Stomach (tissue), 19 donors: ENCODE measurements at places on chromosomes 2 and 18.

- no peak for DNase-seq
Observed at GRCh38 chr2:19900931-19901441, 797 bp downstream of the TTC32 start.

GRCh38 chr2:70753031-70753430 is 15.0 kb downstream of the ADD2 start:
- DNase-seq: no peak

- DNase-seq: no peak
Observed at GRCh38 chr2:46184794-46185583, 112.2 kb upstream of the EPAS1 start.

- DNase-seq: peak; percentile 35
Observed at GRCh38 chr2:207896525-207897285, 127.0 kb upstream of the FZD5 start.

- no peak for DNase-seq
Observed at GRCh38 chr2:74911061-74911460, 47.4 kb upstream of the POLE4 start.

- DNase-seq: peak; percentile 67
Observed at GRCh38 chr2:105287692-105288091, 41.8 kb downstream of the TGFBRAP1 start.

- no peak for DNase-seq
Observed at GRCh38 chr2:5070257-5070656, 621.9 kb upstream of the SOX11 start.

DNA sequence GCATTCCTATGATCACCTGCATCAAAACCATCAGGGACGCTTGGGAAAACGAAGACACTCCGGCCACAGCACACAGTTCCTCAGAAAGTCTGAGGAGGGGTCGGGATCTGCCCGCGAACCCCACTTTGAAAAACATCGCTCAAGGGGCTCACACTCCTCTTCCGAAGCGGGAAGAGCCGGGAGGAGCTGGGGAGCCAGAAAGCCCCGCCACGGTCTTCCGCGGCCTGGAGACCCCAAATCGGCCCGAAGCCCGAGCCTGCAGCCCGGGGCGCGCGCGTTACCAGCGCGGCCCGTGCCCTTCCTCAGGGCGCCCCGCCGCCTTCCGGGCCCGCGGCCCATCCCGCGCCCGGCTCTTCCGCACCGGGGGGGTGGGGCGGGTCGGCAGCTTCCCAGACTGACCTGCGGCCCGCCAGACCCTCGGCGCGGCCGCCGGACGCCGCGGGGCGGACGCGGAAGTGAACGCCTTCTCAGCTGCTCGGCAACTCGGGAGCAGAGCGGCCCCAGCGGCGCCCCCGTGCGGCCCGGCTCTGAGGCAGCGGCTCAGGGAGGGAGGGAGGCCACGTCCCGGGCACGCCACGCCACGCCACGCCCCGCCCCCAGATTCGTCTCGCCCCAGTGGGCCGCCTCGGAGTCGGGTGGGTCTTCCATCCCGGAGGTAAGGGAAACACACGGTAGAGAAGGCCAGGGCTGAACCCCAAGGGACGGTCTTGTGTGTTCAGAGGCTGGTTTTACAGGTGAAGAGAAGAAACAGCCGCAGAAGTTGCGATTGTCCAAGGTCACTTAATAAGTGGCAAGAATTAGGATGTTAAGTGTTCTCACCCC is at the start of gene KCTD18:
KCTD18 (minus strand) TSS at position 457 of the 822 bp plus-strand sequence. CDS start 3,052 bp downstream, outside the sequence.
- peak; percentile 92 for DNase-seq

DNA sequence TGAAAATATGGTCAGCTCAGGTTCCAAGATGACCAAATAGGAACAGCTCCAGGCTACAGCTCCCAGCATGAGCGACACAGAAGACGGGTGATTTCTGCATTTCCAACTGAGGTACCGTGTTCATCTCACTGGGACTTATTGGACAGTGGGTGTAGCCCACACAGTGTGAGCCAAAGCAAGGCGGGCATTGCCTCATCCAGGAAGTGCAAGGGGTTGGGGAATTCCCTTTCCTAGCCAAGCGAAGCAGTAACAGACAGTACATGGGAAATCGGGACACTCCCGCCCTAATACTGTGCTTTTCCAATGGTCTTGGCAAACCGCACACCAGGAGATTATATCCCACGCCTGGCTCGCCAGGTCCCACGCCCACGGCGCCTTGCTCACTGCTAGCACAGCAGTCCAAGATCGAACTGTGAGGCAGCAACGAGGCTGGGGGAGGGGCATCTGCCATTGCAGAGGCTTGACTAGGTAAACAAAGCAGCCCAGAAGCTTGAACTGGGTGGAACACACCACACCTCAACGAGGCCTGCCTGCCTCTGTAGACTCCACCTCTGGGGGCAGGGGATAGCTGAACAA is 57.5 kb downstream of the WDPCP start:
- no peak for DNase-seq

DNA sequence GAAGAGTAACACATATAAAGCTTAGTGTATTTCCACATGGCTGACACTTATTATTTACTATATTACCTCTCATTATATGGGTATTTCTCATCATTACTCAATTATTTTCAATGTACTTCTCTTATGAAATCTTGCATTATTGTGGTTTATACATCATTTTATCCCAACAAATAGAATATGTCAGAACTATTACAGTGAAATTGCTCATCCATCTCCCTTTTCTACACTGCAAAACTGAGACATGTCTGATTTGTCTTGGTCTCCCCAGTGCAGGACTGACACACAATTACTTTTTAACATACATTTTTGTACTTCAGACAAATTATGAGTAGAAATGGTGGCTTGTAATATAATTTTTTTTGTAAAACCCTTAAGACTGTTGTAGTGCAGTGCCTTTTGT is 600.9 kb downstream of the PLCL1 start:
- DNase-seq: no peak

GRCh38 chr18:59950215-59950944 is 50.6 kb downstream of the PMAIP1 start:
- DNase-seq: no peak

- DNase-seq: no peak
Observed at GRCh38 chr2:150357770-150358467, 129.5 kb downstream of the RND3 start.

DNA sequence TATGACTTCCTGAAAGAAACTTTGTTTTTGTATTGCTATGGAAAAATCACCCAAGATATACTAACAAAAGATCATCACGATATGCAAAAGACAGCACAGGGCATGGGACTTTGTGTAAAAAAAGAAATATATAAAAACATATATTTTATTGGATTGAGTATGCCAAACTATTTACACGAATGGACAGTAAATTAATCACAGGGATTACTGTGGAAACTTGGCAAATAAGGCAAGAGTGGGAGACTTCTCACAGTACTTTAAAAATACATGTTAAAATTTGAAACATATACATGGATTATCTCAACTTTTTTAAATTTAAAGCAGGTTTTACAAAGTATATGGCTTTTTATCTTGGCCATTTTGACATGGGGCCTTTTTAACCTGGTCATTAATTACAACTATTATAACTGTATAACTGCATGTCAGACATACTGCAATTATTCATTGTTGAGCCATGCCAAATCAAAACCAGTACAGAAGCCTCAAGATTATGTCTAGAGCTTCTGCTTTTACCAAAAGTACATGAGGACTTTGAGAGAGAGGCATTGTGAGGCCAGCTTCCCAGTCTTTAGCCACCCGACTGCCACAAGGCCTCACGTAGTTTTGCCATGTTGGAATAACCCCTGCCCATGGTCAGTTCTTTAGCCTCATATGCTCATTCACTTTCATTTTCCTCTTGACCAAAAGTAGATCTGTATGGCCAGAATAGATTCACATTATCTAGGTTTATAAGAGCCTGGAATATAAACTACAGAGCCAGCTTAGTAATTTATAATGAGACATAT is 419.8 kb downstream of the SETBP1 start:
- DNase-seq: peak; percentile 25

DNA sequence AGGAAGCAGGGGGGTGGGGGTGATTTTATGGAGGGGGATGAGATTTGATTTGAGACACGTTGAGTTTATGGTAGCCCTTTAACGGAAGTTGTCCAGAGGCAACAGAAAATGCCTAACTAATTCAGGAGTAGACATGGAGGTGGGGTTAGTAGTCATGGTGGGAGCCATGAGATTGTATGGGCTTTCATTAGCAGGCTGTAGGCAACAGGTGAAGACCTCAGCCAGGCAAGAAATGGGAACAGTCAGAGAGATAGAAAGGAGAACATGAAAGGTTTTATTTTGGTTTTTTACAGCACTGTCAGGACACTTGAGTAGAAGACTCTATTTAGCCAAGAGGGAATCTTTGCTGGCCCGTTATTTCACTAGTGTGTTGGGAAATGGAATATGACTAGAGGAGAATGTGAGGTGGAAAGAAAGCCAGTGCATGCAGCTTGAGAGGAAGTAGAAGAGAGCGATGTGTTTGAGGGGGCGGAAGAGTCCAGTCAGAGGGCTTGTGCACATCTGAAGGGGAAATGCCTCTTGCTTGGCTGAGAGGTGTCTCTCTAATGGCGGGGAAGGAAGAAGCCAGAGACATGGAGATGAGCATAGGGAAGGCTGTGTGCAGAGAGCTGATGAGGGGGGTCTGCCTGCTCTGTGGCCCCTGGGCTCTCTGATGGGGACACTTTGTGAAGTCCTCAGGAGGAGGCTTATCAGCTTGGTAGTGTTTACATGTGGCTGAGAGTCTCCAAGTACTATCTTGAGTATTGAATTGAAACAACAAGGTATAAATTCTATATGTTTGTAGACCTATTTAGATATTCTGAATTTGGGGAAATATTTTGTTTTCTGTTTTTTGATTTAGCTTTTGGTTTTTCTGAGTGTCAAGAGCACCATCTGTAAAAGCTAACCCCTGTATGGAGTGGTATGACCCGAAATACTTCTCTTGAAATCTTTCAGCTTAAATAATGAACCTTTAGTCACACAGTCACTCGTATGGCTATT is 66.9 kb upstream of the ITM2C start:
- DNase-seq: no peak

DNA sequence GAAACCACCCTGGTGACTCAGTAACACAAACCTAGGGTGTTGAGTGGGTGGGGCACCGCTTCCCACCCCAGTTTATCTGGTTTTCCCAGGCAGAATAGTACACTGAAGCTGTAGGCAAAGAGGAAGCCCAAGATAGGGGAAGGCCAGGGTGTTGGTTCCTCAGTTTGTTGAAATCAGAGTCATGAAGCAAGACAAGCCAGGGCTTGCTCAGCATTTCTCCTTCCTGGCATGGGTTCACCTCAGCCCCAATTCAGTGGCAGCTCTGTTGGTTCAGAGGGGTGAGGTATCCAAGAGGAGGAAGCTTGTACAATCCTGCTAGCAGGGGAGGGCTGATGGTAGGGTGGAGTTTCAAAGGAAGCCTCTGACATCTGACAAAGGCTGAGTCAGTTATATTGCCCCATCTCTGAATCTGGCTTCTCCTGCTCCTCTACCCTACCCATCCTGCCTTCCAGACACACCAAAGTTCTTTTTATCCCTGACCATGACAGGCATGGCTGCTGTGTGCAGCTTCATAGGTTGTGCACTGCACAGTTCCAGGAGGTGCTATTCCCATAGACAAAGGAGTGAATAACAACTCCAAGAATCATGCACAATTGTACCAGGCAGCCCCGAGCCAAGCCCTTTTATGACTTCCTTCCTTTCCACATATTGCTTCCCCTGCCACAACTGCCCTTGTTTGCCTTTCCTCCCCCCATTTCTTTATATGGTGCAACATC is 24.9 kb upstream of the RAB10 start:
- DNase-seq: peak; percentile 73
